ENCODE measurements at places on chromosomes 4 and X.
A peak's percentile ranks its signal among the peaks of the same experiment; 100 is the strongest.

GRCh38 chr4:146333187-146333894, 119.0 kb downstream of the REELD1 start:
- DNase-seq = no peak

DNA sequence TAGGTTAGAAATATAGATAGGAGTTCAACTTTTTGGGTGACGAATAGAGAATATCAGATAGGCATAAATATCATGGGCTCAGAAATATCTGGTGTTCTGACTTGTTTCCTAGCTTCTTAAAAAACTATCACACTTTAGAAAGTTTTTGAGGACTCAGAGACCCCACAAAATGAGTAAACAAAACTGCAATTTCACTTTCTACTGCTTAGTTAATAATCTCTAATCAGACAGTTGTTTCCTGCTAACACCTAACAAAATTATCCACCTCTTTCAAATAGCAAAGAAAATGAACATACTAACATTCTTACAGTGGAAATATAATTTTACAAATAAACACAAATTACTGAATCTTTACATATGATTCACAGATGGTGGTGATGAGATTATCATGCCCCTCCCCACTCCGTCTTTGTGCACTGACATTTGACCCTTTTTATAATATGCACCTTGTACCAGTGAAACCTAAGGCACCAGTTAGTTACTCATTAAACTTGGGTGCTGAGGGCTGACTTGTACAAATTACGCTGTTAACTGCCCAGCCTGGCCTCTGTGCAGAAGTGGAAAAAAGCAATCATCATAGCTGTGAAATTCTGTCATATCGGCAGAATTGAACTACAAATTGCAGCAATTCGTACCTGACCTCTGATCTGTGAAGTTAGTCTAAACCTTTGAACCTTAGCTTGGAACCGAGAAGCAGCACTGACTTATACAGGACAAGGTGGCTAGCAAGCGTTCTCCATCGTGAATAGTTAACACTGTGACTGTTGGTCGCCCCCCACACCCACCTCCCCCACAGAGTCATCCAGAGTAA, 138.7 kb downstream of the CHRNA9 start:
- no peak for DNase-seq

DNA sequence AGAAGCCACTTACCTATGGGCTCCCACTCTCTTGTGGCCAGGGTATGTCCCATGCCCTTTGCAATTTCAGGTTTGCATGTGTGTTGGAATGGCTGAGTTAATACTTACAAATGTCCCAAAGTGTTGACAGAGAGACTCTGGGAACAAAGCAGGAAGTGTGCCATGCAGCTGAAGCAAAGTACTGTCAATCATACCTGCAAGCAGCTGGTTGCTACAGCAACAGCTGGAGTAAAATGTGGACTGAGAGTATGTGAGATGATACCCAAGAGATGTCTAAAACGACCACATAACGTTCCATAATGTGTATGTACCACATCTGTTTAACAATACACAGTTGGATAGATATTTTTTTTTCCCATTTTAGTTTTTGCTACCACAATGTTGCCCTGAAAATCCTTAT, 82.8 kb upstream of the CAMK2D start:
- no peak for DNase-seq

- DNase-seq = no peak
Measured at GRCh38 chr4:24765376-24765988, 29.9 kb upstream of the SOD3 start.

- no peak for DNase-seq
Measured at GRCh38 chrX:15804563-15804962, 14.3 kb downstream of the ZRSR2 start.

DNA sequence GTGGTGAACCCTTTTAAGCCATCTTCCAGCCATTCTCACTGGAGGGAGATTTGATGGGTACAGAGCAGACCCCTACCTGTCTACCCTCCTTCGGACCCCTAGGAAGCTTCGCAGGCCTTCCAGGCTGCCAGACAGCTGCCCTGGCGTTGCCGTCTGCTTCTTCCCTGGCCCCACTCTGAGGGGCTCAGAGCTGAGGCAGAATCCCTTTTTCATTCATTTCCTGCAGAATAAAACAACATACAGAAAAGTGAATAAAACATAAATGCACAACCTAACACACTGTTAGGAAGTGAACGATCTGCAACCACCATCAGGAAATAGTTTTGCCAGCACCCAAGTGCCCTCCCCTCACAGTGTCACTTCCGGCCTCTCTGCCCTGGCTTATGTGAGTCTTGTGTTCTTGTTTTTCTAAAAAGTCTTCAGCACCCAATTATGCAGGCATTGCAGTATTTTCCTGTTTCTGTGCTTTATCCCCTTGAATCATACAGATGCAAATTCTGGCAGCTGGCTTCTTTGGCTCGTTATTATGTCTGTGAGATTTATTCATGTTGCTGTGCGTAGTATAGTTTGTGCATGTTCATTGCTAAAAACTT, 5.6 kb upstream of the ADD1 start:
- DNase-seq = peak; percentile 45

GRCh38 chrX:79592259-79592658, 225.1 kb upstream of the ITM2A start:
- DNase-seq = no peak

GRCh38 chr4:59979061-59979460, 1221.1 kb upstream of the ADGRL3 start:
- DNase-seq = no peak

GRCh38 chr4:55851885-55852284, 1.6 kb upstream of the EXOC1 start:
- DNase-seq = no peak

DNA sequence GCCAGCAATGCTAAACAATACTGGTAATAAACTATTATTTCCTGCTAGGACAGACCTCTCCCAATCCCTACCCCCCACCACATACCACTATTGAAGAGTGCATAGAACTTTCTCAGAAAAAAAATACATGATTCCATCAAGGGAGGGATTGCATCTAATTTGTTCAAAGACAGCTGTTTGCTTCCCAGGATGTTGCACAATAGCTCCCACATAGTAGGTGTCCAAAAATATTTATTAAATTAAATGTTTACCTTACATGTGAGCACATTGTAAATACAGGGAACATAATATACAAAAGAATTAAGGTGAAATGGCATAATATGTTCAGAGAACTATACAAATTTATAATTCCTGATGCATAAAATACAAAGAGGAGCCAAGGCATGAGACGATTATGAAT, 1111.8 kb upstream of the LCORL start:
- DNase-seq = no peak

GRCh38 chrX:9048801-9049200, 14.9 kb upstream of the FAM9B start:
- no peak for DNase-seq

- no peak for DNase-seq
Measured at GRCh38 chr4:17544205-17544604, 29.2 kb downstream of the CLRN2 start.

DNA sequence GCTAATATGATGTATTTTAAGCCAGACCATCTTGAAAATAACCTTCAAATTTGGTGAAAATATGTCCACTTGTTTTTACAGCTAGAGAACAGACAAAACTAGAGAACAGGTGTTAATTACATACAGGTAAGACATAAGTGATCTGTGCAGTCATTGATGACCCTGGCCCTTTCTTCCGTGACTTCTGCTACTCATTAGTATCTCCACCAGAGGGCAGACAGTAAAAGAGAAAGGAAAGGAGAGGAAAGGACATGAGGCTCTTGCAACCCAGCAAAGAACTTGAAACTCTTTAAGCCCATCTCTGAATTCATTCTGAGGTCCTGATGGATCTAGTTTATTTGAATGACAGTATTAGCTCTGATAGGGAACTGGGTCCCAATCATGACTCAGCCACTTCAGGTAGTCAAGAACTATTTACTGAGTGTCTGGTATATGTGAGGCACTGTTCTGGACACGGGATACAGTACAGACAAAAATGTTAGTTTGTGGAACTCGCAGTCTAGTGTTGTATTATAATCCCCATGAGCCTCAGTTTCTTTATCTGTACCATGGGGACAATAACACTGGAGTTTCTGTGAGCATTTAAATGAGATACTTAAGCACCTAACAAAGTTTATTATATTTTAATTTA, 121.0 kb upstream of the TEX13D start:
- DNase-seq = no peak

DNA sequence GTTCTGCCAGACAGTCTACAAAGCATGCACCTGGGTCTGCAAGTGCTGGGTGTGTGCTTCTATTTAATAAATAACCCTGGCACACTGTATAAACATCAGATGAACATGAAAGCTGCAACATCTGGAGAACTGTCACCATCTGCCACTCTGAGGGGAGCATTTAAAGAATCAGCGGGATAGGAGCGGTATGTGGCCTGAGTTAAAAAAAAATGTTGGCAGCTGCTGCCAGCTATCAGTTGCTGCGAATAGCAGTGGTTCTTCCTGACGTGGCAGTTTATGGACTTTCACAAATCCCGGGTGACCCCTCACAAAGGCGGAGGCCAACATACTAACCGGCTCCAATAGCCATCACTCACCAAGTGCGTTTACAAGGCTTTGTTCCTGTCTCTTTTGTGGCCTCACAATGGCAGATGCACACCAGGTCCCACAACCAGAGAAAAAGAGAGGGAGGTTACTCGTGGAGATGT, 95.1 kb downstream of the RASL11B start:
- DNase-seq = no peak

DNA sequence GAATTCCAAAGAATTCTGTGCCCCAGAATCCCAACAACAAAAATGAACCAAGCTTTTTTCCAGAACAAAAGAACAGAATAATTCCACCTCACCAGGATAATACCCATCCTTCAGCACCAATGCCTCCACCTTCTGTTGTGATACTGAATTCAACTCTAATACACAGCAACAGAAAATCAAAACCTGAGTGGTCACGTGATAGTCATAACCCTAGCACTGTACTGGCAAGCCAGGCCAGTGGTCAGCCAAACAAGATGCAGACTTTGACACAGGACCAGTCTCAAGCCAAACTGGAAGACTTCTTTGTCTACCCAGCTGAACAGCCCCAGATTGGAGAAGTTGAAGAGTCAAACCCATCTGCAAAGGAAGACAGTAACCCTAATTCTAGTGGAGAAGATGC, 161.6 kb downstream of the AFF2 start:
- DNase-seq = no peak

DNA sequence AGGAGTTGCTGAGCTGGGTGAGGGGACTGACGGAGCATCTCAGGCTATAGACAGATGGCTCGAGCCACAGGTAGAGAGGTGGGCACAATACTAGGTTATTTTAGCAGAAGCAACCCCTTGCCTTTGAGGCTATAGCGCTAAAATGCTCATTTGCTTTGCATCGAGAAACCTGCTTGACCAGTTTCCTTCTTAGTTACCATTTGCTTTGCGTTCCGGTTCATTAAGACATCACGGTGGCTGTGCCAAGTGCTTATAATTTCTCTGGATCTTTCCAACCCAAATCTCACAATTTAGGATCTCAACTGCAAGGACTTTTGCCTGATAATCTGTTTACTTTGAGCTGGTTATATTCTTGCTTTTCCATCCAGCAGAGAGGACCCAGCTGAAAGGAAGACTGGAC, 40.8 kb downstream of the DLG3 start:
- no peak for DNase-seq

- DNase-seq = no peak
Measured at GRCh38 chr4:47913861-47914219, 543 bp downstream of the NFXL1 start.

- no peak for DNase-seq
Measured at GRCh38 chr4:133929531-133930239, 271.9 kb downstream of the PABPC4L start.

- DNase-seq = no peak
Measured at GRCh38 chr4:86218746-86219473, 140.9 kb downstream of the MAPK10 start.

GRCh38 chr4:128456171-128456570, 168.6 kb upstream of the PGRMC2 start:
- DNase-seq = no peak

DNA sequence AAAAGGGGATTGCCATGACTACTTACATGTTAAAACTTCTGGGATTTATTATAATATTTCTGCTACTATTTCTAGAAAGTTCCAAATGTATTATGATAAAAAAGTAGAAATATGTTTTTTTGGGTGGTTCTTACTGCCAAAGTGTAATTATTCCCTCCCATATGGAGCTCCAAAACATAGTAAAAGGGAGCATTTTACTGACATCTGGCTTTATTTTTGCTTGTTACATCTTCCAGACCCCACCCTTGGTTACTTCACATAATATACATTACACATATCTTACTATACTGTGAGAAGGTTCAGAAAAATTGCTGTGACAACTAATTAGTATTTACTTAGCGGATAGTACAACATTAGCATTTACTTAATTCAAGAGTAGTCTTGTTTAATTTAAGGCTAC, 205.1 kb upstream of the TLL1 start:
- DNase-seq = no peak

DNA sequence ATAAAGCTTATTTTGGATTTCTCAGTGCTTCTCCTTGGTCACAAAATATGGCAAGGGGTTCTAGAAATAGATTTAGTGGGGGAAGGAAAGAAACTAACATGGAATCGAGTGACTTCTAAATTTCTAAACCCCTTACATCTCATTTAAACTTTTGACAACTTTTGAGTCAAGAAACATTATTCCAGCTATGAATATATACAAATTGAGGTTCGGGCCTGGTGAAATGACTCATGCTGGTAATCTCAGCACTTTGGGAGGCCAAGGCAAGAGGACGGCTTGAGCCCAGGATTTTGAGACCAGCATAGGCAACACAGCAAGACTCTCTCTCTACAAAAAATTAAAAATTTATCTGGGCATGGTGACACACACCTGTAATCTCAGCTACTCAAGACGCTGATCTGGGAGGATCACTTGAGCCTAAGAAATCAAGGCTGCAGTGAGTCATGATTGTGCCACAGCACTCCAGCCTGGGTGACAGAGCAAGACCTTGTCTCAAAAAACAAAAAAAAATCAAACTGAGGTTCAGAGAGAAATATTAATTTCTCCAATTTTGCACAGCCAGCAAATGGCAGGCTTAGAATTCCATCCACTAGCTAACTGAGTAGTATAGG, 99.8 kb downstream of the ANXA3 start:
- no peak for DNase-seq

- DNase-seq = peak; percentile 1
Measured at GRCh38 chr4:44629280-44629866, 22.1 kb downstream of the YIPF7 start.

DNA sequence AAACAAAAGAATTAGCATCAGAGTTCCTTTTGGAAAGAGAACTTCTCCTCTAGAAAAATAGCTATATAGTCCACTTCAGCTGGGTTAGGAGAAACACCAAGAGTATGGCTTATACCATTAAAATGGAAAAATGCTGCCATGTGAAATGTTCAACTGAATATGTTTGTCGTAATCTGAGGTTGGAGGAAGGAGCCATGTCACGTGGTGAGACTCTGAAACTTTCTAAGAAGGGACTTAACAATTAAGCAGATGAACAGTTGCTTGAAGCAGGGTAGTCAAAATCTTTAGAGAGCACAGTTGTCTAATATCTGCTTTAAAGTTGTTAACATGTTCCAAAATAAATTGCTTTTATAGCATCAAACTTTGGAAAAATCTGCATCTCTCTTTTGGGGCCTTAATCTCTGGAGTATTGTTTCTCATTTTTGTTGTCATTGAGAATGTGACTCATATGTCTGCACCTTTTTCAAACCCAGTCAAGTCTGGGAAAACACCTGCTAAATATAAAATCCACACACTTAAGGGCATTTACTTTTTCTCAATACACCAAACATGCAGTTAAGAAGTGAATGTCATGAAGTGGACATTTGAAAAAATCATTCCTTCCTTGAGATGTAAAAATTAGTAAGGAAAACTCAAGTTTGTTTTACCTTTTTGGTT, 168.8 kb upstream of the PDE5A start:
- no peak for DNase-seq

- DNase-seq = no peak
Measured at GRCh38 chr4:80926446-80926845, 104.1 kb upstream of the BMP3 start.

- DNase-seq = no peak
Measured at GRCh38 chrX:45505214-45505613, 304.5 kb upstream of the DIPK2B start.
